Naive thymus-derived CD4-positive, alpha-beta T cell (primary cell): ENCODE measurements at places on chromosomes 3 and 15. TPM values are rescaled to one million over a fixed set of nuclear protein-coding genes. Genes with fewer than 3 reads are reported as not detected.

DNA sequence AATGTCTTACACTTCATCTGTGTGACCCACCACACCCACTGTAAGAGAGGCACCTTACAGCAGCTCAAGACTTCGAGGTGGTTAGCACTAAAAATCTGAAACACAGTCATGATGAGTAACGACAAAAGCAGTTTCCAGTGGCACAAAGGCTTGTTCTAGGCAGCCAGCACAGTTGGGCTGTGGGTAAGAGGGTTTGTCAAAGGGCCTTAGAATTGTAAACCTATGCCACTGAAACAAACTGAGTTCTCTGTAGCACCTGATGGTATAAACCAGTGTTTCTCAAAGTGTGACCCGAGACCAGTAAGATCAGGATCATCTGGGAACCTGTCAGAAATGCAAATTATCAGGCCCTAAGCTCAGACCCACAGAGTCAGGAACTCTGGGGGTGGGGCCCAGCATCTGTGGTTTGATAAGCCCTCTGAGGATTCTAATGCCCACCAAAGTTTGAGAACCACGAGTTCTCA lies 36.5 kb downstream of the DAPK2 start:
- H3K4me1 ChIP-seq = peaks cover 27% of the 10 kb centered on the region
- no peak overlapping the region for H3K4me3 ChIP-seq
- H3K27me3 ChIP-seq = no peaks in the 10 kb centered on the region
- H3K27ac ChIP-seq = no peak overlapping the region
- DNase-seq = no peak

DNA sequence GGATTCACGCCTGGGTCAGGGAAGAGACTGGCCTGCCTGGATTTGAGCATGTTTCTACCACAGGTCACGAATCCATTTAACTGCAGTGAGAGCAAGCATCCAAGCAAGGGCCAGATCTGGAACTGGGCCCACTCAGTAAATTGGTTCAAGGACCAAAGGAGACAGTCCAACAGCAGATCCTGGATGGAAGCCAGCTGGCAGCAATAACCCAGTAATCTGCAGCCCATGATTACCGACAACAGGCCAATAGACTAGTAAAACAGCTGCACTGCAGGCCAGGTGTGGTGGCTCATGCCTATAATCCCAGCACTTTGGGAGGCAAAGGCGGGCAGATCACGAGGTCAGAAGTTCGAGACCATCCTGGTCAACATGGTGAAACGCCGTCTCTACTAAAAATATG lies 11.8 kb downstream of the SAMD7 start:
- H3K27me3 ChIP-seq = no peaks in the 10 kb centered on the region
- H3K4me3 ChIP-seq = no peak overlapping the region
- H3K27ac ChIP-seq = no peak overlapping the region
- DNase-seq = no peak
- H3K4me1 ChIP-seq = no peaks in the 10 kb centered on the region

GRCh38 chr15:96125721-96126415 lies 204.6 kb upstream of the NR2F2 start:
- H3K27me3 ChIP-seq = no peaks in the 10 kb centered on the region
- H3K27ac ChIP-seq = no peak overlapping the region
- H3K36me3 ChIP-seq = no peaks in the 10 kb centered on the region
- H3K4me1 ChIP-seq = no peaks in the 10 kb centered on the region
- no peak for DNase-seq

DNA sequence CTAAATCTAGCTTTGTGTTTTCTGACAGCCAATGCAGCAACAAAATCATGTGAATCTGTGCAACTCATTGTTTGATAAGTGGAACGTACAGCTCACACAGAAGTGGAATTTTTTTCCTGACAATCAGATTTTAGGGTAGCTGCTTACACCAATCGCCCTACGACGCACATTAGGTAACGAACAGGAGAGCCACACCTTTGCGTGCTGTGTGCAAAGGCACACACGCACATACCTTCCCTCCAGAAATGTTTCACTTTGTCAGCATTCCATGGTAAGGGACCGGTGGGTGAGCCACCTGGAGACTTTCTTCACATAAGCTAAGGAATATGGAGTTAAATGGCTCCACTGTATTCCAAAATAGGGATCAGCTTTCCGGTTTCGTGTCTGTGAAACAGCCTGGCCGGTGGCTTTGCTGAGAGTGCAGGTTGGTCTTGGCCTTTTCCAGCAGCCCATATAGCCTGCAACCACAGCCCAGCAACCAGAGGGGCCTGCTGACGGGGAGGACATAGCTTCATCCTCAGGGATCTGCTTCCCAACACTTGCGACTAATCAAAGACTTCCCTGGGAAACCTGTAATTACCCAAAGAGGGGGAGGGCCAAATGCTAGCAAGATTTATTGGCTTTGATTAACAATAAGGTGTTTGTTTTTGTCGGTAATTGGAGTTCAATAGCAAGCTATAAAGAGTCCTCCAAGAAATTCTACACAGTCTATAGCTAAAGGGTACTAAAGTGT lies 145.3 kb downstream of the ADAMTS17 start:
- H3K4me3 ChIP-seq = no peak overlapping the region
- DNase-seq = no peak
- no peaks in the 10 kb centered on the region for H3K27me3 ChIP-seq

GRCh38 chr3:137988152-137988551 lies 21.8 kb upstream of the CLDN18 start:
- no peak for DNase-seq
- H3K4me3 ChIP-seq = no peak overlapping the region
- H3K27ac ChIP-seq = no peak overlapping the region
- H3K36me3 ChIP-seq = no peaks in the 10 kb centered on the region

GRCh38 chr3:52715714-52716305 lies 9.9 kb downstream of the SPCS1 start:
- H3K27me3 ChIP-seq = no peaks in the 10 kb centered on the region
- no peak for DNase-seq
- H3K27ac ChIP-seq = no peak overlapping the region
- no peaks in the 10 kb centered on the region for H3K36me3 ChIP-seq
- no peak overlapping the region for H3K4me3 ChIP-seq

GRCh38 chr3:31053299-31053698 lies 158.8 kb upstream of the GADL1 start:
- DNase-seq = no peak
- no peak overlapping the region for H3K4me3 ChIP-seq
- H3K27ac ChIP-seq = no peak overlapping the region
- no peaks in the 10 kb centered on the region for H3K4me1 ChIP-seq
- H3K27me3 ChIP-seq = no peaks in the 10 kb centered on the region

DNA sequence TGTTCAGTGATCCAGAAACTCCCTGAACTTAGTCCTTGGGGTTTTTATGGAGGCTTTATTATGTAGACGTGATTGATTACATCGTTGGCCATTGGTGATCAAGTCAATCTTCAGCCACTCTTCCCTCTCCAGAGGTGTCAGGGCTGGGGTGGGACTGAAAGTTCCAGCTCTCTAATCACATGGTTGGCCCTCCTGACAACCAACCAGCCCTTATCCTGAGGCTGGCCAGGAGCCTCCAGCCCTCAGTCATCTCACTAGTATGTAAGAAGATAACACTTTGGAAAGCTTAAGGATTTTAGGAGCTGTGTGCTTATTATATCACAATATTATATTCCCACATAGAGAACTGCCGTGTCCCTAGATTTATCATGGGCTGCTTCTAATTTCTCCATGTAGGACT lies 142.3 kb downstream of the VPS8 start:
- H3K4me1 ChIP-seq = no peaks in the 10 kb centered on the region
- no peak overlapping the region for H3K27ac ChIP-seq
- no peak for DNase-seq
- no peaks in the 10 kb centered on the region for H3K27me3 ChIP-seq

- H3K27ac ChIP-seq = no peak overlapping the region
- peaks cover 3% of the 10 kb centered on the region for H3K27me3 ChIP-seq
- H3K36me3 ChIP-seq = no peaks in the 10 kb centered on the region
- DNase-seq = no peak
- H3K4me3 ChIP-seq = no peak overlapping the region
These were observed 67.4 kb upstream of the MEX3B start for GRCh38 chr15:82113106-82113715.

DNA sequence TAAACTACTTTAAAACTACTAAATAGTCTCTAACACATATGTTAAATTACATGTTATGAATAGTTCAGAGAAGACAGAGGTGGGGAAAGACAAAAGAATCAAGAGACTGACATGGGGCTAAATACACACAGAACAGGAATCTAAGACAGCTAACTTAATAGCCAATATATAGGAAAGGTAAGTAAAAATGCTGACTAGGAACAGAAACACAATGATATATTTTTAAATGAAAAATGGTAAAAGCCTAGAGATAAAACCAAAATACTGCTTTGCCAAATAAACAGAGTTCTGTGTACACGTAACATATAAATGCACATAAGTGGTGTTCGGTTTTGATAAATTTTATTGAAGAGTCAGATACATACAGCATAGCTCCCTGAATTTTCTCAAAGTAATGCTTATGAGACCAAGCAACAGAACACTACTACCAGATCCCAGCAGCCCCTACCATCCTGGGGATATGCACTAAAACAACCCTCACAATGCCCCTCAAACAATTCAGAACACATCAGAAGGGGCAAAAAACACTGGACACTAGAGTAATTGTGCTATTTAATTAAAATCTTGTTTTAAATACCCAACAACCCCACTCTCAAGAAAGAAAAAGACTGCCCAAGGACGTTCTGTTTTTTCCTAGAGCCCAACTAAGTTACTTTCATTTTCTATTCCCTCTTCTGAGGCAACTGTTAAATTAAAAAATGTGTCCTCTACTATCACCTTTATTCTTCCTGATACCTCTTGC lies 121.1 kb downstream of the ADAM10 start:
- peaks cover 19% of the 10 kb centered on the region for H3K4me1 ChIP-seq
- peak overlapping the region; percentile 86 for H3K27ac ChIP-seq
- no peaks in the 10 kb centered on the region for H3K27me3 ChIP-seq
- DNase-seq = no peak

DNA sequence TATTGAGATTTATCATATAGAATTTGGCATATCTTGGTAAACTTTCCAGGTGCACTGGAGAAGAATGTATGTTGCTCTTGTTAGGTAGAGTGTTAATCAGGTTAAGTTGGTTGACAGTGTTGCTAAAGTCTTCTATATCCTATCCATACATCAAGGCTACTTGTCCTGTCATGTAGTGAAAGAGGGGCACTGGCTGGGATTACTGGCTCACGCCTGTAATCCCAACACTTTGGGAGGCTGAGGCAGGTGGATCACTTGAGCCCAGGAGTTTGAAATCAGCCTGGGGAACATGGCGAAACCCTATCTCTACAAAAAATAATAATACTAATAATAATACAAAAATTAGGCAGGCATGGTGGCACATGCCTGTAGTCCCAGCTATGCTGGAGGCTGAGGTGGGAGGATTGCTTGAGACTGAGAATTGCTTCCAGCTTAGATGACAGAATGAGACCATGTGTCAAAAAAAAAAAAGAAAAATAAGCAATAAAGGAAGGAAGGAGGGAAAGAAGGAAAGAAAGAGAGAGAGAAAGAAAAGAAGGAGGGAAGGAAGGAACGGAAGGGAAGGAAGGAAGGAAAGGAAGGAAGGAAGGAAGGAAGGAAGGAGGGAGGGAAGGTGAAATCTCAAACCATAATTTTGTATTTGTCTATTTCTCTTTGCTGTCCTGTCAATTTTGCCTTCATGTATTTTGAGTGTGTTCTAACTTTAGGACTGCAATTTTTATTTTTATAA lies 57.4 kb upstream of the IQSEC1 start:
- H3K4me3 ChIP-seq = no peak overlapping the region
- no peaks in the 10 kb centered on the region for H3K27me3 ChIP-seq
- H3K4me1 ChIP-seq = no peaks in the 10 kb centered on the region
- H3K36me3 ChIP-seq = no peaks in the 10 kb centered on the region
- H3K27ac ChIP-seq = no peak overlapping the region
- DNase-seq = no peak

DNA sequence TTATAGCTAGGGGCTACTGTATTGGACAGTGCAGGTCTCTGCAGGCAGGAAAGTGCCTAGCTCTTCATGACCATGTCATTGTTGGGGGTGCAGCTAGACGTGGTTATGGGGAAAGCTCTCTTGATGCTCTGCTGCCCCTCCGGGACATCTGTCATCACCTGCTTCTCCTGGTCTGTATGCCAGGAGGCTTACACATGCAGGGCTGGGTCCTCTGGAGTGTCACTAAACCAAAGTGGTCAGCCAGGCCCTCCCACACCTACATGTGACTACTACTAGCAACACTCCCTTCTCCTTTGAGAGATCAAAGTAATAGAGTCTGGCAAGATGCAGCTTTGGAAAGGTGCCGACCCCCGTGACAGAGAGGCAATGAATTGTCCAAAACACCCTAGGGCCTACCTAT lies 98.5 kb downstream of the SST start:
- H3K27ac ChIP-seq = no peak overlapping the region
- no peaks in the 10 kb centered on the region for H3K36me3 ChIP-seq
- no peaks in the 10 kb centered on the region for H3K27me3 ChIP-seq
- no peak overlapping the region for H3K4me3 ChIP-seq

GRCh38 chr3:137760341-137761098 lies 3.6 kb upstream of the SOX14 start:
- no peaks in the 10 kb centered on the region for H3K36me3 ChIP-seq
- no peak overlapping the region for H3K27ac ChIP-seq
- H3K4me3 ChIP-seq = no peak overlapping the region
- no peaks in the 10 kb centered on the region for H3K27me3 ChIP-seq
- no peak for DNase-seq
- H3K4me1 ChIP-seq = no peaks in the 10 kb centered on the region

- H3K4me1 ChIP-seq = no peaks in the 10 kb centered on the region
- H3K36me3 ChIP-seq = no peaks in the 10 kb centered on the region
- H3K27ac ChIP-seq = no peak overlapping the region
- DNase-seq = no peak
These were observed 157.6 kb downstream of the OR4M2 start for GRCh38 chr15:22237891-22238275.

GRCh38 chr3:86937306-86937791 lies 53.6 kb downstream of the VGLL3 start:
- no peaks in the 10 kb centered on the region for H3K4me1 ChIP-seq
- no peak for DNase-seq
- no peak overlapping the region for H3K4me3 ChIP-seq
- no peaks in the 10 kb centered on the region for H3K36me3 ChIP-seq

The CCDC50 gene
- total RNA-seq = 0.92 TPM

The ROPN1B gene
- not detected in 2 replicates for total RNA-seq
